CD4-positive, alpha-beta T cell treated with Interleukin-1 beta for 1 hour (primary cell): ENCODE measurements at places on chromosomes 2 and 18.
A peak's percentile ranks its signal among the peaks of the same experiment; 100 is the strongest.

- DNase-seq: no peak
Measured at GRCh38 chr2:16462958-16463357, 202.7 kb downstream of the CYRIA start.

- DNase-seq: no peak
Measured at GRCh38 chr18:40186677-40187076, 1768.4 kb upstream of the PIK3C3 start.

DNA sequence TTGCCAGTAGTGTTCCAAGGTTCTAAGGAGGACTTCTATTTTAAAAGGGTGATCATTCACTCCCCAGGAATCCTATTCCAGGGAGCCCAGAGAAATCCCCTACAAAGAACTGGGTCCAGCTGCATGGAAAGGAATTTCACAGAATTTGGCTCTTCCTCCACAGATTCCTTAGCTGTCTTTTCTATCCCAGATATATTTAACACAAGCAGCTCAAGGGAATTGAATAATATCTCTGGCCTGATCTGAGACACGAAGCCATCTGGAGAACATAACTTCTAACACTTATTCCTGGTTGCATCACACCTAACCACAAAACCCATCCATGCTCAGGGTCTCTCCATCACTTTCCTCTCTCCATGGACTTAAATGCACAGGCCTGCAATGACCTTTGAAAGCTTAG is 306.7 kb upstream of the ACVR2A start:
- no peak for DNase-seq

- no peak for DNase-seq
Measured at GRCh38 chr18:22705328-22705727, 227.8 kb upstream of the RBBP8 start.

DNA sequence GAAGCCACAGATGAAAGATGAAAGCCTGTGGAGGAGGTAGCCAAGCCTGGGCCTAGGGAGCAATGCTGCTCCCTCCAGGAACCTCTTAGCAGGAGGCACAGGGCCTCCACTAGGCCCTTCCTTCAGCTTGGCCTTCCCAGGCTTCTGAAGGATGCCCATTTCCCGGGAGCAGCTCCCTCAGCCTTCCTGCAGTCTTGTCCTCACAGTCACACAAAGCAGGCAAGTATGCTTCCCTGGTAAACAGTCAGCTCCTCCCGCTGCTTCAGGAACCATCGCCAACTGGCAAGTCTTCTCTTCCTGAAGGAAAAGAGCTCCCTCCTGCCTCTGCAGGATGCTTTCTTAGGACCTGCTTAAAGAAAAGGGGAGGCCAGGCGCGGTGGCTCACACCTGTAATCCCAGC is 53.2 kb downstream of the SMAD7 start:
- no peak for DNase-seq

DNA sequence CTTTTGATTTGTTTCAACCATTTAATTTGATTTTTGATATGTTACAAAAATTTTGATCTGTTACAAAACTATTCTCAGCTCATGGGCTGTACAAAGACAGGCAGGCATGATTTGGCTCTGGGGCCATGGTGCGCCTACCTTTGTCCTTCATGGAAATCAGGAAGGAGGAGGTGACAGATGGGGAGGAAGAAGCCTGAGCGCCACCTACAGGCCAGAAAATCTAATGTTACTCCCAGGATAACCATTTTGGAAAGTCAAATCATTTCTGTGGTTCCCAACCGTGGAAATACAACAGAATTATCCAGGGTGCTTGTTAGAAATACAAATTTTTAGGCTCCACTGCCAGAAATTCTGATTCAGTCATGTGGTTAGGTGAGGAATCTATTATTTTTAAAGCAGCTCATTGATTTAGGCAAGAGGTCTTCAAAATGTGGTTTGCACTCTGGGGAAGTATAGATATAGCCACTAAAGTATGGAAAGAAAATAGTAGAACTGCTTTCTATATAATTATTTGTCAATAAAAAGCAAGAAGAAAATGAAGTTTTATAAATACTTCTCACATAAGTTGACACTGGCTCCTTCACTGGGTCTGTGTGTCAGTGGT is 93.9 kb downstream of the EVA1A start:
- DNase-seq: no peak

GRCh38 chr2:134714228-134714627 is 4.6 kb downstream of the TMEM163 start:
- DNase-seq: no peak

- no peak for DNase-seq
Measured at GRCh38 chr2:154693741-154694340, 4.7 kb upstream of the KCNJ3 start.

DNA sequence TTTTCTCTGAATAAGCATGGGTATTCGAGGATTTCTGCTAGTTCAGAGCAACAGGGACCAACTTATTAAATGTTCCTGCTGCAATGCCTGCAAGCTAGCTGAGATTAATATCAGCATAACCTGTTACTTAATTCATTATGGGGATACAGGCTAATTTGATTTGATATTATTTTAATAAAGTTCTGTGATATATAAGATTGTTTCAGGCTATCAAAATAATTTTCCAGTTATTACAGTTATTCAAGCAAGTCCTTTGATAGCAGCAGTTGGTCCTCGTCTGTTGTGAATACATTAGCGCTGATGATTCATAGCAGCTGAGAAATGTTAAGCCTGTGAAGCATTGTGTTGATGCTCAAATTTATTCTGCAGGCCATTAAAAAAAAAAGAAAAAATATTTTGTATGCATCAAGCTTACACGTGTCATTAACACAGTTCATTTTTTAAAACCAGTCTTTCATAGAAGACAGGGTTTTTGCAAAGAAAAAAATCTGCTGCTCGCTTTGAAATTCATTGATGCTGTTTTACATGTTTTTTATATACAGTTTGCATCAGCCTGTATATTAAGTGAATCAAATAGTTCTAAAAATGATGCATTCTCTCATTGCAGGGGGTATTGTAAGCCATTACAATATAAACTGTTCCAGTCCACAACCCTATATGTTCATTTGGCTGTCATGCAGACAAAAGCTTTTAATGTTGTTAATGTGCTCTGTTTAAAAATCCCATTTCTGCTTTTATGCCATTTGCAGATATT is 482.5 kb downstream of the BCL11A start:
- DNase-seq: no peak

GRCh38 chr2:230358305-230358704 is 31.3 kb downstream of the SP140L start:
- no peak for DNase-seq

GRCh38 chr18:24727685-24728084 is 267.2 kb downstream of the HRH4 start:
- no peak for DNase-seq

- DNase-seq: no peak
Measured at GRCh38 chr18:74873629-74874028, 276.0 kb downstream of the ZNF407 start.

DNA sequence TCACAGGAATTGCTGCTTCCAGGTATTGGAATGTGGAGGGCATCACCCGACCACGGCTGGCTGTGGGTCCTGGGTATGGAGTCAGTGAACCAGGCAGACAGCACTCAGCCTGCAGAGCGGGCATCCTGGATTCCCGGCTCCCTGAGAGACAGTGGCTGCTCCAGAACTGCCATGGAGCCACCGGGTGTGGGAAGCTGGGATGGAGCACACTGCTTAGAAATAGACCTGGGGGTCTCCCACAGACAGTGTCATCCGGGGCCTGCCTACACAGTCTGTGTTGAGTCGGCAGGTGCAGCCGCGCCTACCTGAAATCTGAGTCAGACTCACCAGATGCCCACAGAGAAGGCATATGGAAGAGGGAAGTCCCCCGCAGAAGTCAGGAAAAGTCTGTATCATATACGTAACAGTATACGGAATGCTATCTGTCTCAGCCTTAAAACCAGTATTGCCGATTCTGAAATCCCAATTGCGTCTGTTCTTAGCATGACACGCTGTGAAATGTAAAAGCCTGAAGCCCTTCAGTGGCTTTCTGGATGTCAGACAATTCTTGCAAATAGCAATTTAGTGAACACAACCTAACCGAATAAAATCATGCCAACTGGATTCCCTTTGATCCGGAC is 509.7 kb upstream of the MYT1L start:
- no peak for DNase-seq

- no peak for DNase-seq
Measured at GRCh38 chr2:20575935-20576597, 74.8 kb downstream of the HS1BP3 start.

- DNase-seq: no peak
Measured at GRCh38 chr2:20976527-20976926, 67.3 kb downstream of the APOB start.

GRCh38 chr2:61694312-61695274 is 156.4 kb upstream of the XPO1 start:
- peak; percentile 86 for DNase-seq

- no peak for DNase-seq
Measured at GRCh38 chr18:2572892-2573291, 1.5 kb downstream of the NDC80 start.

- no peak for DNase-seq
Measured at GRCh38 chr2:119820275-119820674, 60.6 kb downstream of the PTPN4 start.

GRCh38 chr2:231866450-231866849 is 59.7 kb downstream of the NPPC start:
- DNase-seq: no peak

DNA sequence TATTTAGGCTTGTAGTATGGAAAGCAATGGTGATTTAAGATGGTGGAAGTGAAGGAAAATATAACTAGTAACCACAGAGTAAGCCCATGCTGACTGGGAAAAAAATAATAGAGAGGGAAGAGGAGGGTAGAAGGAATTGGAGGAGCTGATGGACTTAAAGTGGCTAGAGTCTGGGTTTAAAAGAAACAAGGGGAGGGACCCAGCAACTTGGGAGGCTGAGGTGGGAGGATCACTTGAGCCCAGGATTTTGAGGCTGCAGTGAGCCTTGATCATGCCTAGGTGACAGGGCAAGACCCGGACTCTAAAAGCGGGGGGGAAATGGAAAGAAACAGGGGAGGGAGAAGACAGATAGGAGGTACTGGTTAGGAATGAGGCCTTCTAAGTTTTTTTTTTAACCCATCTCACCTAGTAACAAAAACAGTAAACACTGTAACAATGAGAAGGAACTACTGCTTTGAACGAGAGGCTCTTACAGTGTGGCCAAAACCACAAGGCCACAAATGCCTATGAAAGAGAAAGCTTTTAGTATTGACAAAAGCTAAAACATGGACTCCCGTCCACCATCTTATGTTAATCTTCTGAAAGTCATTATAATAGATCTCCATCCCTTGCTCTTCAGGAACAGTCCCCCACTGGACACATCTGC is 26.6 kb downstream of the METTL8 start:
- no peak for DNase-seq

GRCh38 chr2:33632831-33633230 is 33.7 kb upstream of the FAM98A start:
- no peak for DNase-seq

GRCh38 chr2:53512071-53512826 is 255.4 kb upstream of the CHAC2 start:
- DNase-seq: no peak

DNA sequence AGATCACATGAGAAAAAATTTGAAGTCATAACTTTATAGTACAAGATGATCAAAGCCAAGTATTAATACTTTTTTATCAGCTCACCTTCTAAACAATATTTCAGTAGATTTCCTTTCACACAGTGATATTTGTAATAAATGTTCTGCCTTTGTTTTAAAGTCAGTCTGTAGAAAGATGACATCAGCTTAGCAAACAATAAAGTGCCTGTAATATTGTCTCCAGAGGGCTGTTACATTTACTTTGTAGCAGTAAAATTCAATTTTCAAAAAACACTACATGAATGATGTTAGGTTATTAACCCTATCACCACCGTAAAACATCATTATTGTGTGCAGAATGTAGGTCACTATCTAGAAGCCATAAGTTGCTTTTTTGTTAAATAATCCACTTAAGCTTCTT is 49.6 kb downstream of the ZEB2 start:
- DNase-seq: no peak

DNA sequence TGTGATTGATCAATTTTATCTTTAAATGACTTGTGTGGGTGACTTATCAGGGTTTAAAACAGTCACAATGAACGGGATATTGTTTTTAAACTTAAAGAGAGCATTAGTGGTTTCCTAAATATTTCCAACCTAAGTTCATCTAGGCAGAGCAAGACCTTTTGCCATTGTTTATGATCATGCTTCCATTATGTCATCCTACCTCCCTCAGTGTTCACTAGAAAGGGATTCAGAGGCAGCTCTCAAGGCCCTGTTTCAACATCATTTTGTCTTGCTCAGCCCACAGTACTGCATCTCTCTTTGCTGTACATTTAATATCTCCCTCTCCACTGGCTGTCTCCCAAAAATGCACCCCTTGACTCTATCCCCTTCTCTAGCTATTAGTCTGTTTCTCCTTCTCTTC is 21.5 kb upstream of the PELI1 start:
- no peak for DNase-seq

DNA sequence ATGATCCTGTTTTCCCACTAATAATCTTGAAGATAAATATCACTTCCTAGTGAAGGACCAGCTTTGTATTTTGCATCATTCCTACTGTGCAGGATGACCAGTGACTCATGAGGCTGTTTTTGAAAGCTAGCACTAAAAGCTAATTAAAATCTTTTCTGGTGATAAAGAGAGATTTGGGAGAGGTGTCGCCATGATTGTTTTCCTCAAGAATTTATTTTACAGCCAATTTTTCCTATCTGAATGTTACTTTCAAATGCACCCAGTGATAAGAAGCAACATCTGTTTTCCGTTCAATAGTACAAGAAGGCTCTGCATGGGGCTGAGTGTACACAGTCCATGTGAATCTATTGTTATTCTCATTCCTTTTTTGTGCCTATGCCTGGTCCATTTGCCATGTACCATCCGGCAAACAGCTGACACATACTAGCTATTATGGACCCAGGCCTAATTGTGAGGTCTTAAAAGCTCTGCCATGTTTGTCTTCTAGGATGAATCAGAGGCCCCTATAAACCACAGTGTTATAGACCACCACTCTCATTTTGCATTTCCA is 28.4 kb downstream of the MEIS1 start:
- no peak for DNase-seq

- no peak for DNase-seq
Measured at GRCh38 chr2:26080356-26080755, 46.5 kb downstream of the RAB10 start.

DNA sequence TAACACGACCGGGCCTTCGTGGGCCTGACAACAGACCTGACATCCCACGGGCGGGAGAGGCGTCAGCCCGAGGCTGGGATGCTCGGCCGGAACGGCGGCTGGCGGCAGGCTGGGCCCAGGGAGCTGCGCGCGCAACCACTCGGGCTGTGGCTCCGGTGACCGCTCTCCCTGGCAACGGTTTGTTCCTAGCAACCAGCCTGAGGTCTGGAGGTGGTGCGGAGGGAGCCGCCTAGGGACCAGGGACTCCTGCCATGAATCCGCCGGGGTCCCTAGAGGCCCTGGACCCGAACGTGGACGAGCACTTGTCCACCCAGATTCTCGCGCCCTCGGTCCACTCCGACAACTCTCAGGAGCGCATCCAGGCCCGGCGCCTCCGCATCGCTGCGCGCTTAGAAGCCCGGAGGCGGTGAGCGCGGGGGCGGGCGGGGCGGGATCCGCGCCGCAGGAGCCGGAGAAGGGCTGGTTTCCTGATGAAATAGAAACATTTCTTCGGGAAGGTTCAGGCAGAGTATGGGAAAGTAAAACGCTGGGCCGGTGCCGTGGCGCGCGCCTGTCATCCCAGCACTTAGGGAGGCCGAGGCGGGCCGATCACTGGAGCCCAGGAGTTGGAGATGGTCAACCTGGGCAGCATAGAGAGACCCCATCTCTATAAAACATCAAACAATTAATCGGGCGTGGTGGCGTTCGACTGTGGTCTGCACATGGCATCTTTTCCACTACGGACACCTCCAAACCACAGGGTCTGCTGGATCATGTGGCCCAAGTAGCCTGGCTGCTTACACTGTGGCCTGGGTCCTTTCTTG is at the start of gene DRC1:
TSS of gene DRC1 (plus strand) at position 182 of the 803 bp plus-strand sequence. CDS start at position 252, 70 bp downstream.
- DNase-seq: no peak

- DNase-seq: peak; percentile 40
Measured at GRCh38 chr2:207711750-207712530, 500 bp downstream of the CCNYL1 start.
